ENCODE measurements at places on chromosomes 11 and 22.

DNA sequence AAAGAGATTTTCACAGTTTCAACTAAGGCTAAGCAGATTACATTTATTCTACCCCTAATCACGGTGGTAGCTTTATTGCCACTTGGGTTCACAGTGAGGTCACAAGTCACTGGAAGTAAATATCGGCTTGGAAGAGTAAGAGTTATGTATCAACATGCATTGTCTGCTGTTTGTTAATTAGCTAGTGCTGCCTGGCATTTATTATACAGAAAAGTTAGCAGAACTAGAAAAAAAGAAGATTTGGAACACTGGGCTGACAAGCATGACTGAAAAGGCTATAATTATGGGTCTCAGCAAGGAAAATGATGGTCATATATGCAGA lies 13.7 kb upstream of the RAB38 start:
- DNase-seq: no peak

- no peak for DNase-seq
These were observed 850.1 kb downstream of the NTM start for GRCh38 chr11:132220474-132220873.

DNA sequence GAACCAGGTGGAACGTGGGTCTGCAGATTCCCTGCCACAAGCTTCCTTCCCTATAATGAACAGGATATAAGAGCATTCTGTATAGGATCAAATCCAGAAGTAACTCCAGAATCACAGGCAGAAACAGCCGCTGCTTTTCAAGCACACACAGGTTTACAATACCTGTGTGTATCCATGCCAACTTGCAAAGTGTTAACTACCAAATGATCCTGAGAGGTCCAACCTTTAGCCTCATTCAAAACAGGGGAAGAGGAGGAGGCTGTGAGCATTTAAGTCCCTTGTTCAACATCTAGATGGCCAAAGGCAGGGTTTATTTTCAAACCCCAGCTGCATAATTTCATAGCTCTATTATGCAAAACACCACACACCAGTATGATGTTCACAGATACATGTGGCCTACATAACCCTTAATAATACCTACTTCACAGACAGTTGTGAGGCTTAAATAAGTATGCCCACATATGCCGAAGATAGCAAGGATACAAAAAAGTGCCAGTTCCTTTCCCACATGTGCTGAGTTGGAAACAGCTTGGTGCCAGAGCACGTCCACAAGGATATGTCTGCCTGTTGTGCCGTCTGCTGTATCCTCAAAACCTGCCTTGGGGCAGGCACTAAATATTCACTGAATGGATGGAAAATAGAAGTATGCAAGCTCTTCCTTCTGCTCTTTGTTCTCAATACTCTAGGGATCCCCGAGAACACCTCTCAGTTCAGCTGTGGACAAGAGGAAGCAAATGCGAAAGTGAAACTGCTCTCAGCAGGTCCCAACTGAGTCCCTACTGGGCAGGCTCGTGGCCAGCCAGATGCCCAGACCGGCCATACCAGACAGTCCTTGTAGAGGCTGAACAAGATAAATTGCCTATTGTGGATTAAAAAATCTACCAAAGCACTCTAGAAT lies 66.8 kb downstream of the LARGE1 start:
- DNase-seq: peak; percentile 89

DNA sequence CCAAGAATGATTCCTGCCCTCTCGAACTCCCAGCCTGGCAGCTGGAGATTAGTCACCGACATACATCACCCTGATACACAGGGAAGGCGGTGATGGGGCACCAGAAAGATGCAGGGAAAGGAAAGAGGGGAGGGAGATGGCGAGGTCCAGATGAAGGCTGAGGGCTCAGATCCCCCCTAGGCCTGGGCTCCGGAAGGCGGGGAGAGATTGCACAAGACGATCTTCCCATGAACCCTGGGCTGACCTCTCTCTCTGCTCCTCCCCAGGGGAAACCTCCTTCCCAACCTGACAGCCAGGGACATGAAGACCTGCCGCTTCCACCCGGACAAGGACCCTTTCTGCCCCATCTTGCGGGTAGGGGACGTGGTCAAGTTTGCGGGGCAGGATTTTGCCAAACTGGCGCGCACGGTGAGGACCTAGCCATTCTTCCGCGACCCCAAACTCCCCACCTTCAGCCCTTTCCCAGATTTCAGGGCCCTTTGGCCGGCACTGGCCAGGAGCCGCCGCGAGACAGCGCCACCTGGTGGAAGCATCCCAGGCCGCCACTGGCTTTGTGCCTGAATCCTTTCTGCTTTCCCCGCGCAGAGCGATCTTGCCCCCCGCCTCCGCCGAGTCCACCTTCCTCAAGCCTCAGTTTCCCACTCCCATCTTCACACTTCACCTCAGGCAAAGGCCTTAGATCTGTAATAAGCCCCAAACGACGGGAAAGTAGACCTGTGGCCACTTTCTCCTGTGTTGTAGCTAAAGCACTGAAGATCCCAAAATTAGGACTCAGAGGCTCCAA lies 11.5 kb downstream of the P2RX3 start:
- DNase-seq: peak; percentile 23

GRCh38 chr22:35688913-35689675 lies 28.6 kb upstream of the APOL5 start:
- DNase-seq: no peak

GRCh38 chr11:58880625-58881024 lies 36.1 kb upstream of the GLYATL2 start:
- no peak for DNase-seq

GRCh38 chr11:131612533-131612932 lies 242.1 kb downstream of the NTM start:
- DNase-seq: no peak

GRCh38 chr11:135009125-135009524 lies 597.1 kb upstream of the B3GAT1 start:
- DNase-seq: no peak

- DNase-seq: peak; percentile 87
These were observed 5.2 kb downstream of the USP2 start for GRCh38 chr11:119376197-119376847.

- DNase-seq: no peak
These were observed 290.2 kb upstream of the NCAM1 start for GRCh38 chr11:112670806-112671570.

DNA sequence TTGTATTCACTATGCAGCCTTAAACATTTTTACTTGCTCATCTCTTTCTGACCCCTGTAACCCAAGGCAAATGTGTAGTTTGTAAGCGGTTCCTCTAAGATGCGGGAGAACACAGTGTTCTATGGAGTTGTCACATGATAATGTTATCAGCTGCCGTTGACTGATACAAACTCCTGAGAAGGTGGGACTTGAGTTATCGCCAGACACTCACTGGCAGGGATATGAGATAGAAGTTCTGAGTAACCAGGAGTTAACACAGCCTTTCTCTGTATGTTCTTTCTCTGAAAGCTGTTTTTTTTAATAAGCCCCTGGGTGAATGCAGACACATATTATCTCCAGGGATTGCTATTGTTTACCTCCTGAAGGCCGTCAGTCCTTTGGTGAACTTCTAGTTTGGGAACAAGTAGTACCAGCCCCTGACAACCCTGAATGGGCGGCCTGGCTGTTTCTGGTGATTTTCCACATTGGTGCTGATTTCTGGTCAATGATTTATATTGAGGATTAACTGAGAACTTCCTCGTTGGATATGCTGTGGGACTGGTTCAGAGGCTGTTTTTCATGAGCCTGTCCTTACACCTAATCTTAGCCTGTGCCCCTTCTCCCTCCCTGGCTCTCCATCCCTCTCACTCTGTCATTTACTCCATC lies 155.3 kb upstream of the RASSF10 start:
- peak; percentile 51 for DNase-seq

DNA sequence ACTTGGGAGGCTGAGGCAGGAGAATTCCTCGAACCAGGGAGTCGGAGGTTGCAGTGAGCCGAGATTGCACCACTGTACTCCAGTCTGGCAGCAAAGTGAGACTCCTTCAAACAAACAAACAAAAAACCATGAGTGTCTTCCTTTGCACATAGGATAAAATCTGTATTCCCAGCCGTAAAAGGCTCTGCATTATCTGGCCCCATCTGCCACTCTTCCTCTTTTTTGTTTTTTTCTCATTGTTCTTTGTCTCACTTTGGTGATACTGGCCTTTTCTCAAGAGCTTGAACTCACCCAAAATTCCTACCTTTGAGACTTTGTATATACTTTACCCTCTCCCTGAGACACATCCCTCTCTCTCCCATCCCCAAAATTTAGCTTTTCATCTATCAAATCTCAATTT lies 17.6 kb downstream of the FDX1 start:
- no peak for DNase-seq

- no peak for DNase-seq
These were observed 6.4 kb downstream of the CLMP start for GRCh38 chr11:123188508-123189165.

GRCh38 chr11:92048415-92048814 lies 176.2 kb upstream of the FAT3 start:
- DNase-seq: no peak

GRCh38 chr22:45067731-45068130 lies 57.9 kb upstream of the PHF21B start:
- DNase-seq: no peak

GRCh38 chr22:49070501-49070900 lies 757.2 kb downstream of the BRD1 start:
- no peak for DNase-seq

DNA sequence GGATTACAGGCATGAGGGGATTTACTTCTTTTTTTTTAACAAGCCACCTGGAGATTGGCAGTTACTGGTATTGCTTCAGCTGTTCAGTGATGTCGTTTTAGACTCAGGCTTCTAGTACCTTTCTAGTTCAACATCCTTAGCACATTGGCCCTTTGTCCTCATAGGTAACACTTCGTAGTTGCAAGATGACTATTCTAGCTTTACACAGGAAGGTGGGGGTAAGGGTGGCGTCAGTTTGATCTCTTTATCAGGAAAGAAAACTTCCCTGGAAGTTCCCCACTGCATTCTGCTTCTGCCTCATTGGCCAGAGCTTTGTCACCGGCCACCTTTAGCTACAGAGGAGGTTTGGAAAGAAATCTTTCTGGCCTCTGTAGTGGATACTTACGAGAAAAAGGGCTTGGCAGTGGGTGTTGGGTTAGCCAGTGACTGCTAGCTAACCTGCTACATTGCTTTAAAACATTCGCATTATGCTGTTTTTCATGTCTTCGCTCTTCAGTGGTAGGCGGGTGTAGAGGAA lies 40.7 kb downstream of the SFI1 start:
- no peak for DNase-seq

- DNase-seq: no peak
These were observed 388.4 kb downstream of the BUD13 start for GRCh38 chr11:116384407-116384806.

- DNase-seq: no peak
These were observed 29.4 kb upstream of the TTC36 start for GRCh38 chr11:118497831-118498230.

DNA sequence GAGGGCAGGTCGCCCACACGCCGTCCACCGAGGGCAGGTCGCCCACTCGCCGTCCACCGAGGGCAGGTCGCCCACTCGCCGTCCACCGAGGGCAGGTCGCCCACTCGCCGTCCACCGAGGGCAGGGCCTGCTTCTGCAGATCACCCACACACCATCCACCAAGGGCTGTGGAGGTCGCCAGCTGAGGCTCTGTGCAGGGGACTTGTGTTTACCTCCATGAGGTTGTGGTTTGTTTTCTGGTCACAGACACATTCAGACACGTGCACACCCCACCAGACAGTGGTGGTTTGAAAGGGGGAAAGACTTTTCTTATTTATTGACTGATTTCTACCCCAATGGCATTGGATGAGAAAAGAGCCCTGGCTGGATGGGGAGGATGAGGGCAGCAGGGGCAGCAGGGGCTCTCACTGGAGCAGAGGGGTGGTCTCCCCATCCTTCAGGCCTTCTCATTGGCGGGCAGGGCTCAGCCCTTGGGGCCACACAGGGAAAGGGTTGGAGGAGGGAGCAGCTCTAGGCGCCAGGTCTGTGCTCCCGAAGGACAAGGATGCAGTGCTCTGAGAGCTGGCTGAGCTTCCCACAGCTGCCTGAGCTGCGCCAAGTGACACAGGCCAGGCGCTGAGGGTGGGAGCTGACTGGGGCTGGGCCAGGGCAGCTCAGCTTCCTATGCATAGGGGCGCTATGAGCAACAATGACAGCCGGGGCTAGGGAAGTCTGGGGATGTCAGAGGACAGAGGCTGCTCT lies 252.6 kb upstream of the B3GAT1 start:
- DNase-seq: no peak

DNA sequence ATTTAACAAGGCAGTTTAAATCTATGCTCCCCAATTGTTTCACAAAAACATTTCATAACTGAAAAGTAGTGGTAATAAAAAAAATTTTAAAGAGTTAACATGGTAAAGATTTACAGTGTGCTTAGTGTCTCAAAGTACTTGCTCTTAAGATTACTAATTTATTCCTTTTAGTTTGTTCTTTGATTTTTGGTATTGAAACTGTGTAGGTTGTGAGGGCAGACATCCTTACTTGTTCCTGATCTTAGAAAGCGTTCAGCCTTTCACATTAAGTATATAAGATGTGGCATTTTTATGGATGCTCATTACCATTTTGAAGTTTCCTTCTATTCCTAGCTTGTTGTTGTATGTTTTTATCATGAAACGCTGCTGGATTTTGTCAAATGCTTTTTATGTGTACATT lies 32.9 kb downstream of the RAB6A start:
- no peak for DNase-seq

- DNase-seq: no peak
These were observed 115.9 kb downstream of the RAB38 start for GRCh38 chr11:88059326-88059725.

DNA sequence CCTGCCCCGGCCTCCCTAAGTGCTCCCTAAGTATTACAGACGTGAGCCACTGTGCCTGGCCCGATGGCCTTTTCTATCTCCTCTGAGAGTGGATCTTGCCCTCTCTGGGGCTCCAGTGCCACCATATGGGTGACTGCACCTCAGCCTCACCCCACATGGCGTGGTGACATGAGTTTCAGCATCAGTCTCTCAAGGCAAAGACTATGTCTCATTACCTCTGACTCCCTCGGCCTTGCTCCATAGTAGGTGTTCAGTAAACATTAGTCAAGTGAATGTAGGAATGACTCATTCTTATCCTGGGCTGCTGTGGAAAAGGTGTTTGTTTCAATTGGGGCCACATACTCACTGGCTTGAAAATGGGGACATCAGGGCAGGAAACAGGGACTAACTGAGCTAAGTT lies 168.8 kb downstream of the GRIK4 start:
- no peak for DNase-seq

- no peak for DNase-seq
These were observed 85.2 kb upstream of the IGLL5 start for GRCh38 chr22:22802339-22802970.

- no peak for DNase-seq
These were observed 47.5 kb upstream of the CDON start for GRCh38 chr11:126109941-126110731.

DNA sequence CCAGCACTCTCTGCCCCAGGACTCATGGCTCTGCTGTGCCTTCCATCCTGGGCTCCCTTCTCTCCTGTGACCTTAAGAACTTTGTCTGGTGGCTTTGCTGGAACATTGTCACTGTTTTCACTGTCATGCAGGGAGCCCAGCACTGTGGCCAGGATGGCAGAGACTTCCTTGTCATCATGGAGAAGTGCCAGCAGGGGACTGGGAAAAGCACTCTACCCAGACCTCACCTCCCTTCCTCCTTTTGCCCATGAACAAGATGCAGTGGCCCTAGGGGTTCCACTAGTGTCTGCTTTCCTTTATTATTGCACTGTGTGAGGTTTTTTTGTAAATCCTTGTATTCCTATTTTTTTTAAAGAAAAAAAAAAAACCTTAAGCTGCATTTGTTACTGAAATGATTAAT lies 2.9 kb upstream of the TTC36 start:
- no peak for DNase-seq
